ENCODE measurements at places on chromosomes 3 and 15. TPM values are rescaled to one million over a fixed set of nuclear protein-coding genes. Genes with fewer than 3 reads are reported as not detected.

The CHAC1 gene
- 6.8 TPM for total RNA-seq

The SLC28A1 gene
- not detected for total RNA-seq

The MYL3 gene
- not detected for total RNA-seq

The LINGO1 gene
- total RNA-seq, result not detected

The OSTN gene
- total RNA-seq, result not detected

DNA sequence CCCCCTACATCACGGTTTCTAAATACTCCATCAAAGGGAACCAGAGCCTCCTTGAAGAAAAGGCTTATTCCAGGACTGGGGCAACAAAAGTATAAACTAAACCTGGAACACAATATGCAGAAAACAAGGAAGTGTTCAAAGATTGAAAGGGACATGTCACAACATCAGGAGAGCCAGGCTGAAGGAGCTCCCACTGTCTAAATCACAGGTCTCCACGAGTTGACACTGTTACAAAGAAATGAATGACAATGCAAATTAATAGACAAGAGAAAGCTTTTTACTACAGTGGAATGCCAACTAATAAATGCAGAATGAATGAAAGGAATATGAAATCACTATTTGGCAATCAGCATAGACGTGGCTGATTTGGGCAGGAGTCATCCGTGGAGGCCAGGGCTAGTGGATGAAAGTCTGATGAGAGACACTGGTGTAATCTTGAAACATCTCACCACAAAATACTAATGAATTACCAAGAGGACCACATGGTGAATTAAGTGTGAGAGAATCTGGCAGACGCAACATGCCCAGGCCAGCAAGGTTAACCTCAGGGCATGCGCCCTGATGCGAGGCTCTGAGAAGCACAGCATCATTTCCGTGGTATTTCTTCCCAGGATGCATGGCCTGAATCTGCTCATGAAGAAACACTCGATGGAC is 123.8 kb upstream of the TJP1 start:
- no peak for ATAC-seq
- H3K36me3 ChIP-seq, result no peaks in the 10 kb centered on the region
- no peak overlapping the region for H3K27ac ChIP-seq
- H3K4me1 ChIP-seq, result no peaks in the 10 kb centered on the region

- no peak overlapping the region for H3K27ac ChIP-seq
- H3K4me1 ChIP-seq, result no peaks in the 10 kb centered on the region
- H3K36me3 ChIP-seq, result peaks cover 12% of the 10 kb centered on the region
- ATAC-seq, result no peak
- H3K27me3 ChIP-seq, result no peaks in the 10 kb centered on the region
These were observed 41.2 kb downstream of the CRYBG3 start for GRCh38 chr3:97863031-97863430.

DNA sequence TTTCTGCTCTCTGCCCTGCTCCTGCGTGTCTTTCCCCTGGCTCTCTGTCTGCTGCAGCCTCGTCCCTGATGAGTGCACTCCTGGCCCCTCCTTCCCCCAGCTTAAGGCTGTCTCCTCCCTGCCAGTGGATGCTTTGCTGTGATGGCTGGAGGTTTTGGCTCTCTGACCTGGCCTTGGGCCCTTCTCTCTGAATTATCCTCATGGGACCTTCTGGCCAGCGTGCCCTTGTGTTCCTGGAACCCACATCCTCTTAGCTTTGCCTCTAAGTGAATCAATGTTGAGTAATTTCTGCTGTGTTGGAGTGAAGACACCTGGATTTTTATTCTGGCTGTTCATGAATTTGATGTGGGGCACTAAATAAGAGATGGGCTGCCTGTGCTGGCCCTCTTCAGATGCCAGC is 9.8 kb upstream of the TNFAIP8L3 start:
- ATAC-seq, result no peak
- H3K4me1 ChIP-seq, result no peaks in the 10 kb centered on the region
- no peak overlapping the region for H3K27ac ChIP-seq
- no peak overlapping the region for H3K4me3 ChIP-seq
- peaks cover 24% of the 10 kb centered on the region for H3K27me3 ChIP-seq

DNA sequence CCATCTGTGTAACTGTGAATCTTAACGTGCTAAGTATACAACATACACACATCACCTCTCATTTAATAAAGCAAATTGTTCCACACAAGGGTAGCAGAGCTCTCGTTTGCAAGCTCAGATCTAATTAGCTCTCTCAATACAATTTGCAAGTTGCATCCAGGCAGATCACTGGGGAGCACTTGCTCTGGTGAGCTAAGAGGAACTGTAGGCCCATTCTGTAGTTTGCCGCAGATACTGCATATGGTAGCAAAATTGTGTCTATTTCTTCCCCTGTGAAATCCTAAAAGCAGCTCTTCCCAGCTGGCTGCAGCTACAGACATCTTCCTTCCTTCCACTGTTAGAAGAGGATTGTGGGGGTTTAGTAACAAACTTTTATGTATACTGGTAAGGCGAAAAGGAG is 288.7 kb upstream of the ADAMTS9 start:
- H3K27me3 ChIP-seq, result no peaks in the 10 kb centered on the region
- no peaks in the 10 kb centered on the region for H3K36me3 ChIP-seq
- ATAC-seq, result no peak
- H3K4me1 ChIP-seq, result no peaks in the 10 kb centered on the region
- H3K27ac ChIP-seq, result no peak overlapping the region
- no peak overlapping the region for H3K4me3 ChIP-seq

DNA sequence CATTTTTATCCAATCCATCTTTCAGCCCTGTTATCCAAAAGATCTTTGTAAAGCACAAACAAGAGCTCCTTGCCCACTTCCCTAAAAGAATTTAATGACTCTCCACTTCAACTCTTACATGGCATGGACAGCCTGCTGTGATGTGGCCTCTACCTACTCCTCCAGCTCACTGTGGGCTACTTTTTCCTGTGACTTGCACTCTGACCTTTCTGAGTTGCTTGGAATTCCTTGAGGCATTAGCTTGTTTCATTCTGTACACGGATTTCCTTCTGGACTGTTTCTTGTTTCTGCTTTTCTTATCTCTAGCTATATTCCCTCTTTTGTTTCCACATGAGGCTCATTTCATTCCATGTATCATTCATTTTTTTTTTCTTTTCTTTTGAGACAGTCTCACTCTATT is 15.2 kb downstream of the QTRT2 start:
- no peaks in the 10 kb centered on the region for H3K27me3 ChIP-seq
- ATAC-seq, result no peak
- H3K36me3 ChIP-seq, result peaks cover 100% of the 10 kb centered on the region
- no peaks in the 10 kb centered on the region for H3K4me1 ChIP-seq

DNA sequence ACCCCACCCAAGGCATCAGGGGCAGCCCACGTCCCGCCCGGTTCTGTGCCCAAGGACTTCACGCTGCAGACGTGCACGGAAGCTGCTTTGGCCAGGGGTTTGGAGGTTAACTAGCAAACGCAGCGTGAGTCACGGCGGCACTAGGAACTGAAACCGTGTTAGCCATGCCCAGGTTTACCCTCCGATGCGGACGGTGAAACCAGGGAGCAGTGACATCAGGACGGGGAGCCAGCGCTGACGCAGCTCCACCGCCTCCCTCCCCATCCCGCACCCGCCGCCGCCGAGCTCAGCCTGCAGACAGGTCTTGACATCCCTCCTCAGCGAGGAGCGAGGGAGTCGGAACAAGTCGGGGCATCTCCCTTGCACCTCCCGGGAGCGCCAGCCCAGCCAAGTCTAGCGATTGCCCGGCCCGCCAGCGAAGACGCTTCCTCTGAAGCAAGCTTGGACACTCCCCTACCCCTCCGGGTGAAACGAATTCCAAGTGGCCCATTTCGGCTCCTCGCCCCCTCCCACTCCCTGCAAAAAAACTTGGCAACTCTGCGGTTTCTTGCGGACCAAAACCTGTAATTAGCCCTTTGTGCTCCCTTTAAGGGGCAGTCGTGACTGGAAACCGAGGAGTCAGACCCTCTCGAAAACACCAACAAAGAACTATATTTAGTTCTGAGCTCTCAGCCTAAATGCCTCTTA is 1.4 kb upstream of the RAP2B start:
- H3K4me3 ChIP-seq, result peak overlapping the region; percentile 95
- H3K27me3 ChIP-seq, result no peaks in the 10 kb centered on the region
- peaks cover 25% of the 10 kb centered on the region for H3K4me1 ChIP-seq
- H3K27ac ChIP-seq, result peak overlapping the region; percentile 98
- peaks cover 42% of the 10 kb centered on the region for H3K36me3 ChIP-seq

DNA sequence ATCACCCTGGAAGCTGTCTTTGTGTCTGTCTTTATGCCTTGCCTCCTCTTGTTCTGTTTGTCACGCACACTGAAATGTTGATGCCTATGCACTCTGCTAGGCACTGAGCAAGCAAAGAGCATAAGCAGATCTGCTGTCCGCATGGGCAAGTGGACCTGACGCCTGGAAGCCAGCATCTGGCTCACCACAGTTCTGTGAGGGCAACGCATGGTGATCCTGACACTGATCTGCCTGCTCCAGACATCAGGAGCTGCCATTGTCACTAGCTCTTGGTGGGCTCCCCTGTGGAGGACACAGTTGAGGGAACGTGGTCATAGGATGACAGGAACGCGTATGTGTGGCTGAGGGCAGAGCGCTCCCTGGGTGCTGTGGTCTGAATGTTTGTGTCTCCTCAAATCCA is 234.6 kb downstream of the ADAMTS17 start:
- no peak for ATAC-seq
- no peak overlapping the region for H3K4me3 ChIP-seq
- no peak overlapping the region for H3K27ac ChIP-seq
- H3K27me3 ChIP-seq, result no peaks in the 10 kb centered on the region
- H3K36me3 ChIP-seq, result no peaks in the 10 kb centered on the region
- peaks cover 15% of the 10 kb centered on the region for H3K4me1 ChIP-seq

DNA sequence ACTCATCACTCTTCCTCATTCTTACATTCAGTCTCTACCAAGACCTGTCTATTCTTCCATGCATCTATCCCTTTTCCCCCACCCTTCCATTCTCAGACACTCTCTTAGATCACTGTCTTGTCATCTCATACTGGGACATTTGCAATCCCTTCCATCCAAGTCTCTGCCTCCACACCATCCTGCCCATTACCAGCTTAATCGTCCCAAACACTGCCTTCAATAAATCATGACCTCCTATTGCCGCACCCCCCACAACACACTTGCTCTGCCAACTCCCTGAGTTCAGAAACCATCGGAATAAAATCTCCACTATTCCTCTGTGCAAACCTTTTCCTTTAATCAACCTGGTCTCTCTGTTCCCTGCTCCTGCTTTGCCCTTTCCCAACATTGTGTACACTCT is 18.9 kb downstream of the MYH15 start:
- H3K36me3 ChIP-seq, result no peaks in the 10 kb centered on the region
- H3K27me3 ChIP-seq, result no peaks in the 10 kb centered on the region
- no peak overlapping the region for H3K4me3 ChIP-seq
- no peak for ATAC-seq

DNA sequence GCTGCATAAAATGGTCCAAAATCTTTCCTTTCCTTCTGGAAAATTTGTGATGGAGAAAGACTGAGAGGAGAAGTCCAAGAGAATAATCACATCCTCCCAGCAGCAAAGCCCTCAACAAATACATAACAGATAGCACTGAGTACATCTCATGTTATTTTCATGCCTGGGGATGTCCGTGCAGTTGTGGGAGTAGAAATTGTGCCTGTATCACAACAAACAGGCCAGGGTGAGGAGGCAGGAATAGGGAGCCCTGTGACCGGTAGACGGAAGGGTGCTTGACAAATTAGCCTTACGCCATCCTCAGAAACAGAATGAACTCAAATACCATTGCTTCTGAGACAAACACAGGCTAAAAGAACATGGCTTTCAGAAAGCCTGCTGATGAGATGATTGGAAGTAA is 333.2 kb upstream of the UMPS start:
- H3K27me3 ChIP-seq, result peaks cover 22% of the 10 kb centered on the region
- H3K4me1 ChIP-seq, result no peaks in the 10 kb centered on the region
- H3K4me3 ChIP-seq, result no peak overlapping the region
- ATAC-seq, result no peak

- peaks cover 23% of the 10 kb centered on the region for H3K27me3 ChIP-seq
- no peak for ATAC-seq
- H3K36me3 ChIP-seq, result no peaks in the 10 kb centered on the region
These were observed 206.1 kb downstream of the SV2B start for GRCh38 chr15:91306144-91306543.

DNA sequence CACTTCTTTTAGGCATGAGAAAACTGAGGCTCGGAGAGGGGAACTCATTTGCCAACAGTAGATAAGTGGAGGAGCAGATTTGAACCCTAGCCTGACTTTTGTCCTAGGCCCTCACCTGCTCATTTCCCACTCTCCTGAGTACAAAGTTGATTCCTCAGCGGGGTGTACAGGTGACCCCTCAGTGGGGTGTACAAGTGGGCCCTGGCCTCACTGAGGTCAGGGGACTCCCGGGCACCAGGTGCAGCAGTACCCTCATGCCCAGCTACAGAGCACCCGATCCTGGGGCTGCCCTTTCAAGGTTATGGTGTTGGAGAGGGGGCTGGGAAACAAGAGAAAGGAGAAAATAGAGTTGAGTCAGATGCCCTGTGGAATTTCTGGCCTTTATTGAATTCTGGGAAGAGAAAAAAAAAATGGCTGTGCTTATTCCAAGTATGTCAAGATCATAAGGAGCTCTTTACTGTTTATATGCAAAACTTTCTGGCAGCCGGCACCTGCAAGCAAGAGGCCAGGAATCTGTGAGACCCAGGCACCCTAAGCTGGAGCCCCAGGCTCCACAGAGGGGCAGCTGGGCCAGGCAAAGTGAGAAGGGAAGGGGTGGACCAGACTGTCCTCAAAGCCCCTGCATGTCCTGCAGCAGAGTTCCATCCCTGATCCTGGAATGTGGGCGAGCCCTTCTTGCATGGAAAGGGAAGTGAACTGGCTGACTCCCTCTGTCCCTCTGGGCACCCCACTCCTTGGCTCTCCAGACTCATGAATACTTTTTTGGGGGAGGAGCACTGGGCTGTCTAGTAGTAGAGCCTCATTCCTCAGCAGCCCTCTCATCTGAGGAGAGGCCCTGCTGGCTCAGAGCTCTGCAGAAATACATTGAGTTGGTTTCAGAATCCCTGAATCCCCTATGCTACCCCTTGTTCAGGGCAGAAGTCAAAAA is 43.1 kb downstream of the AMOTL2 start:
- H3K4me1 ChIP-seq, result no peaks in the 10 kb centered on the region
- H3K27ac ChIP-seq, result no peak overlapping the region
- no peak overlapping the region for H3K4me3 ChIP-seq
- no peak for ATAC-seq
- no peaks in the 10 kb centered on the region for H3K36me3 ChIP-seq
- H3K27me3 ChIP-seq, result peaks cover 4% of the 10 kb centered on the region

GRCh38 chr3:122052968-122053367 is 2.2 kb upstream of the CD86 start:
- no peak for ATAC-seq
- H3K36me3 ChIP-seq, result no peaks in the 10 kb centered on the region
- H3K27me3 ChIP-seq, result peaks cover 31% of the 10 kb centered on the region
- no peak overlapping the region for H3K27ac ChIP-seq
- H3K4me3 ChIP-seq, result no peak overlapping the region
